ENCODE measurements at places on chromosomes 1 and 21.

DNA sequence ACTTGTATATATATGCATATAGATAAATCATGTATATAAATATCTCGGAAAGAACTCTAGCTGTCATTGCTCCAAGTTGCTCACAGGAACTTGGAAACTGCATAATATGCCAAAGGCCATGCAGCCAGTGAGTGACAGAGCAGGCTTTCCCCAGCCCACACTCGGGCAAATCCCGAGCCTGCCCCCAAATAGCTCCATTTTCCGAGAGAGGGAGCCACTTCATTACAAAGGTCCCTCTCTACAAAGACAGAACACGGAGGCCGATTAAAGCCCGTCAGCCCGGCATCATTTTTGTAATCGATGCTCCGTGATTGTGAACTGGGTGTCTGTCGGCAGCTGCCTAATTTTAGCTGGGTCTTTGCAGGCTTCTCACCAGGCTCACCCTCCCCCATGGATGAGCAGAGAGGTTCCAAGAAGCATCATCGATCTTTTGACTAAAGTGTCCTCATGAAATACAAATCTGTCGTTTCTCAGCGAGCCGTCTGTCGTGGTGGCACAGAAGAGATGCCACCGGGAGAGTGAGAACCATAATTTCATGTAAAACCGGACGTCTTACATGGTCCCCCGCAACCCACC lies 663.9 kb downstream of the PTPRU start:
- DNase-seq, result no peak

DNA sequence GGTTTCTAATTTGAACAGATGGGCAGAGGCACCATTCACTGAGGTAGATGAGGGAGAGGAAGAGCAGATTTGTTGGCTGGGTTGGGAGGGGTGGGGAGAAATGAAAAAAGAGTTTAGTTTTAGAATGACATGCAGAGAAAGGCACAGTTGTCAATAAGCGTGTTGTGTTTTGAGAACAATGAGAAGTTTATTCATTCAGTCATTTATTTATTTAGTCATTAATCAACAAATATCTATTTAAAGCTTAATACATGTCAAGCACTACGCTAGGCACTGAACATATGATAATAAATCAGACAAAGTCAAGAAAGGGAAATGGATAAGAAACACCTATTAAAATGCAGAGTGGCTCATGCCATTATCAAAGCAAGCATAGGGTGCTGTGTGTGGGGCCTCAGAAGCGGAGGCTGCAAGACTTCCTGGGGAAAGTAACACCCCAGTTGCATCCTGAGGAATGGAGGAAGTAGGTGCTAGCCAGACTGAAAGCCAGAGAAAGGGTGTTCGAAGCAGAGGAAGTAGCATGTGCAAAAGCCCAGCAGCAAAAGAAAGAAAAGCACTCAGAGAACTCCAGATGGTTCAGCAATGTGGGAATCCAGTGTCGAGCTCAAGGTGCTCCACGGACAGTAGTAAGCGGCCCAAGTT lies 114.1 kb downstream of the RNF220 start:
- DNase-seq, result no peak

GRCh38 chr21:39022863-39023693 lies 160.2 kb downstream of the PSMG1 start:
- DNase-seq, result no peak

GRCh38 chr1:154819628-154820590 lies 50.2 kb downstream of the KCNN3 start:
- no peak for DNase-seq

GRCh38 chr1:36165145-36165544 lies 9.2 kb downstream of the MAP7D1 start:
- no peak for DNase-seq

DNA sequence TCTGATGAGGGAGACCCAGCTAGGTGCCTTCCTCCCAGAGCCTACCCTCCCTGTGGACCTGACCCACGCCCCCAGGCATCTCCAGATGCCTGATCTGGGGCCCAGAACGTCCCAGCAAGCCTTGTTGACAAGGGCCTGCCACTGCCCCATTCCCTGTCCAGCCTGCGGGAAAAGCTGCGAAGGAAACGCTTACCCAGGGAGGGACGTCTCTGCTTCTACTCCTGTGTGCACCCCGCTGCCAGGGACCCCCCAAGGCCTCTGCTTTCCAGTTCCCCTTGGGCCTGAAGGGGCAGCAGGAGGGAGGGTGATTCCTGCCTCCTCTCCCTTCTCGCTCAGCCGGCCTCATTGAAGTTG lies 11.6 kb upstream of the CLSTN1 start:
- no peak for DNase-seq

DNA sequence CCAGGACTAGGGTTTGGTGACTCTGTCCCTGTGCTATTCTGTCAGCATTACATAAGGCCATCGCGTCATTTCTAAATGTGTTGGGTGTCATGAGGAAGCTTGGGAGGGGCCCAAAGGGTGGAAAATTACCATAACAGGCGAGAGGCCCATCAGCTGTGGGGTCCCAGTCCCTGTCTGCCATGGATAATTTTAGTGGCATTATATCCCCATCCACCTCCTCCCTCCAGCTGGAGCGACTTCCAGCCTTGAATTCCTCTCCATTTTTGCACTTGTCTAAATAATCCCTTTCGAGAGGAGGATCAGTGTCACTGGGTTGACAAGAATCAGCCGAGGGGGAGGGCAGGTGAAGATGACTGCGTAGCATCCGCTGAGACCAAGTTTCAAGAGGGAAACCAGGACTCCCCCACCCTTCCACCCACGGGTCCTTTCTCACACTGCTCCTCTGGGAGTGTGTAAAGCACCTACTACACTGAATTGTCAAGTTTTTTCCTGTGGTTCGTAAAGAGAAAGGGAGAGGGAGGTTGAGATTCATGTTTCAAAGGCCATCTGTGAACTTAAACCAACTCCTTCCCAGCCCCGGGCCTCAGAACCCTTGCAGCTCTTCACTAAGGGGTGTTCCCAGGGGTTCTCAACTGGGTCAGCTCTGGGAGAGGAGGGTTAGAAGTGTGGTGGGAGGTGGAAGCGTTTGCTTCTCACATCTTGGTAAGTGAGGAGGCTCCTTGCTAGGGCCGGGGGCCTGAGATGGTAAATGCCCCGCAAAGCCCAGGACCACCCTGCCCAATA lies 29.2 kb downstream of the VASH2 start:
- DNase-seq, result no peak

All from stimulated activated CD8-positive, alpha-beta memory T cell treated with anti-CD3 and anti-CD28 coated beads, Interleukin-7, amount 100 ng/mL, for 1 hour (primary cell).